ENCODE measurements at places on chromosomes 11 and 22.

GRCh38 chr11:101860696-101861427 lies 53.9 kb upstream of the CEP126 start:
- no peak for DNase-seq

DNA sequence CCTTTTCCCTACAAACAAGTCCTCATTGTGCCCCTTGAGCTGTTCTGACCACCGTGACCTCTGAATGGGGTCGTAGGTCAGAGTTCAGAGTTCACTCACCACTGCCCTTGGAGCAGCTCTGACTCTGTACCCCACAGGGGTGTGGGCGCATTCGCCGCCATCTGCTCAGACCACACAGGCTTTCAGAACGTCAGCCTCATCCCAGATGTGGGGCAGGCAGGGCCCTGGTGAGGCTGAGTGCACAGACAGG lies 14.8 kb upstream of the MUC5B start:
- peak; percentile 20 for DNase-seq

DNA sequence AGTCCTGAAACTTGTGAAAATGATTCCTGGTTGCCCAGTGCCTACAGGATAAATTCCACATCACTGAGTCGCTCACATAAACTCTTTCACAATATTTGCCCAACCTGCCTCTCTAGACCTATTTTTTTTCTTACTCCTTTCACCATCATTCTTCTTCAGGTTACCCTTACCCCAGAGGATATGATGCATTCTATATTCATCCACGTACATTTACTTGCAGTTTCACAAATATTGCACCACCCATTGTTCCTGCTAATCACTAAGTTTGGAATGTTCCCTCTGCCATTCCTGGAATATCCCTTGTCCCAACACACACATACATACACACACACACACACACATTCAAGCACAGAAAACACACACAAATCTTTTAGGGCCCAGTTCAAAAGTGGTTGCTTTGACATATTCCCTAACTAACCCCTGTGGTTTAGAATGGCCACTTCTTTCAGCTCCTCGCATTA lies 379.5 kb downstream of the ETS1 start:
- no peak for DNase-seq

DNA sequence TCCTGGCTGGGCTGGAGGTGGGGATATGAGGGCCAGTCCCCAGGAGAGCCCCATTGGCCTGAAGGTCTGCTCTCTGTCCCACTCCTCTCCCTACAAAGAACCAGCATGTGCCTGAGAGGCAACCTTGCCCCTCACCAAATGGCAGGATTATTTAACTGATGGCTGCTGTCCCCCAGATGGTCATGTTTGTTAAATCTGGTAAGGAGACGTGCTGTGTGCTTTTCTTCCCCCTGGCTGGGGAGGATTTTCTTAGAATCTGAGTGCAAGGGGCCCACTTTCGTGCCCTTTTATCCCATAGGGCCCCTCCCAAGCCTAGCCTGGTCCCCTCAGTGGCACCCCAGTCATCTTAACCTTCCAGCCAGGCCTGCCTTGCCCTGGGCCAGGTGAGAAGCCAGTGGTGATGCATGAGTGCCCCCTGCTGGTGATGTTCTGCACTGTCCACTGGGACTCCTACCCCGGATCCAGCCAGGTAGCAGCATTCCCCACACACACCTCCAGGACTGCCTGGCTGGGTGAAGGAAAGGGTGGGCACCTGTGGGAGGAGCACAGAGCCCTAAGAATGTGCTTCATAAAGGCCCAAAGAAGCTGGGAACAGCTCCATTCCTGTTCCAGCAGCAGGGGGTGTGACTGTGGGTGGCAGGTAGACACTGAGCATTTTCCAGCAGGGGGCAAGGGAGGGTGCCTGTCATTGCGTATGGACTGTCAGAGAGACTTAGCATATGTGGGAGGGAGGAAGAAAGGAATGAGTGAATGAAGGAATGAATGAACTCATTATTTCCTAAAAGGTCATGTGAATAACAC lies 28.9 kb downstream of the MFNG start:
- peak; percentile 87 for DNase-seq

DNA sequence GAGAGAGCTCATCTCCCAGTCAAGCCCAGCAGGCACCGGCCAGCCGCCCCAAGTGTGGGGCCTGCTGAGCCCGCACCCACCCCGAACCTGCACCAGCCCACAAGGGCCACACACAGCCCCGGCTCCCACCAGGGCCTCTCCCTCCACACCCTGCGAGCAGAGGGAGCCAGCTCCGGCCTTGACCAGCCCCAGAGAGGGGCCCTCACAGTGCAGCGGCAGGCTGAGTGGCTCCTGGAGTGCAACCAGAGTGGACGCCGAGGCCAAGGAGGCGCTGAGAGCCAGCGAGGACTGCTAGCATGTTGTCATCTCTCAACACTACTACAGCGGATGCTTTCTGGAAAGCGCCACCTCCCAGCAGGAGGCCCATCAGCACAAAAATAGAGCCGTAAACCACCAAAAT lies 10.9 kb downstream of the DEFB108B start:
- DNase-seq: no peak

- no peak for DNase-seq
These were observed 58.3 kb downstream of the CERK start for GRCh38 chr22:46679706-46680269.

GRCh38 chr11:1655168-1656060 lies 25.8 kb downstream of the KRTAP5-5 start:
- peak; percentile 22 for DNase-seq

- DNase-seq: no peak
These were observed 283.1 kb upstream of the CTSC start for GRCh38 chr11:88620568-88621130.

DNA sequence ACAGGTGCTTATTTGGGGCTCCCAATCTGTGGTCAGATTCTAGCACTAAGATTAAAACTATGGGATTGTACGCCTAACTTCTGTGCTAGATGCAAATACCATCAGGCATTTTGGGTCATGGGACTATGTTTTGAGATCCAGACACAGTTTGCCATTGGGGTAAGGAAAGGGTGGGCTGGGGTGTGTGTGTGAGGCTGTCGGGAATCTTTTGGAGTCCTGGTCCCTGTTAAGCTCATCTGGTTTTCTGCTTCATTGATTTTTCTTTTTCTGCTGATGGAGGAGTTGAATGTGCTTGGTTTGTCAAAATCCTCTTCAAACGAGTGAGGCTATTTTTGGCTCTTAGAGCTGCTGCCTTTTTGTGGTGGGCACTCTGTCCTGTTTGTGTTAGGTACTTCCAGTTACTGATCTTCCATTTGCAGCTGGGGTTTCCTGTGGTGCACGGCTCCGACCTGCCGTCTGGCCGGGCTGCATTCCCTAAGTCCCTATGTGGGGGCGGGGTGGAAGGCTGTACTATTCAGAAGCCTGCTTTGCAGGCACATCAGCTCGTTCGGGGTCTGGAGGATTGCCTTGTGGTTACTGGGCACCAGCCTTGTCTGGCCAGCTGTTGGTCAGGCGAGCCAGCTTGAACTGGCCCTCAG lies 2.9 kb downstream of the BCR start:
- DNase-seq: no peak

DNA sequence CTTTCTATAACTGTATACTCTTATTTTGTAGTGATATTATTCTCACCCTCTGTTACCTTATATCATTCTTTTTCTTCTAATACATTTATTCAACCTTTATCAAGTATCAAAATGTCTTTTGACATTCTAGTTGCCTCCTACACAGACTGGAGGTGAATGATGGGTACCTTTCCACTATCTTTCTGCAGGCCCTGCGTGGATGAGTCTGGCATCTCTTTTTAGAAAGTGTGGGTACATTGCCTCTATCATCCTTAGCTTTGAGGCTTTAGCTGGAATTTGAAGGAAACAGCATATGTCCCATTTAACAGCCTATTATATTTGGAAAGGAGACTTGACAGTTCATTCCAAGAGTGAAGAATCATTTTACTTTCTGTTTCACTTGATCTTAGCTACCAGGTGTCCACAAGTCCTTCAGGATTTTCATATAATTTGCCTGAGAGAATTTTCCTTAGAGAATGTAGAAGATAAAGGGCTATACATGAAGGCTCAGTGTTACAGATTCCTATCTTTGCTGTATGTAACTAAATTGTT lies 192.0 kb downstream of the CWF19L2 start:
- no peak for DNase-seq

DNA sequence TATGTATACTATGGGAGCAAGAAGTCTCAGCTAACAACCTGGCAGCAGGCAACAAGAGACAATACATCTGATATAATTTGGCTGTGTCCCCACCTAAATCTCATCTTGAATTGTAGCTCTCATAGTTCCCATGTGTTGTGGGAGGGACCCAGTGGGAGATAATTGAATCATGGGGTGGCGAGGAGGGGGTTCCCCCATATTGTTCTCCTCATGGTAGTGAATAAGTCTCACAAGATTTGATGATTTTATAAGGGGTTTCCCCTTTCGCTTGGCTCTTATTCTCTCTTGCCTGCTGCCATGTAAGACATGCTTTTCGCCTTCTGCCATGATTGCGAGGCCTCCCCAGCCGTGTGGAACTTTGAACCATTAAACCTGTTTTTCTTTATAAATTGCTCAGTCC lies 6.2 kb downstream of the DNAJC24 start:
- DNase-seq: no peak

DNA sequence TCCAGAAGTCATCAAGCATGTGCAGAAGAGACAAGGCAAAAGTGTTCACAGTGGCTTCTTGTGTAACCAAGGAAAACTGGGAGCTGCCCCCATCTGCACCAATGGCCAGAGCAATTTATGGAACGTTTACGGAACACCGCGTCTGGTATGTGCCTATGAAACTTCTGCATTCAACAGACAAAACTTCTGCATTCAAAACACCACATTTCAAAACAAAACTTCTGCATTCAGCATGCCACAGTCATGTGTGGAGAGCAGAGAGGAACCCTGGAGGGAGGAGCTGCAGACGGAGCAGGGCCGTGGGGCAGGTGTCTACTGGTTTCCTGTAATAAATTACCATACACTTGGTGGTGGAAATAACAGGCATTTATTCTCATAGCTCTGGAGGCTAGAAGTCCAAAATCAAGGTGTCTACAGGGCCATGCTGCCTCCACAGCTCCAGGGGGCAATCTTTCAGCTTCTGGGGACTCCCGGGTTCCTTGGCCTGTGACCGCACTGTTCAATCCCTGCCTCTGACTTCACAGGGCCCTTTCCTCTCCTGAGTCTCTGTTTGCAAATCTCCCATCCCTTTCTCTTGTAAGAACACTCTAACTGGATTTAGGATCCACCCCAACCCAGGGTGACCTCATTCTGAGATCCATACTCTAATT lies 32.2 kb downstream of the RPL3 start:
- DNase-seq: no peak

DNA sequence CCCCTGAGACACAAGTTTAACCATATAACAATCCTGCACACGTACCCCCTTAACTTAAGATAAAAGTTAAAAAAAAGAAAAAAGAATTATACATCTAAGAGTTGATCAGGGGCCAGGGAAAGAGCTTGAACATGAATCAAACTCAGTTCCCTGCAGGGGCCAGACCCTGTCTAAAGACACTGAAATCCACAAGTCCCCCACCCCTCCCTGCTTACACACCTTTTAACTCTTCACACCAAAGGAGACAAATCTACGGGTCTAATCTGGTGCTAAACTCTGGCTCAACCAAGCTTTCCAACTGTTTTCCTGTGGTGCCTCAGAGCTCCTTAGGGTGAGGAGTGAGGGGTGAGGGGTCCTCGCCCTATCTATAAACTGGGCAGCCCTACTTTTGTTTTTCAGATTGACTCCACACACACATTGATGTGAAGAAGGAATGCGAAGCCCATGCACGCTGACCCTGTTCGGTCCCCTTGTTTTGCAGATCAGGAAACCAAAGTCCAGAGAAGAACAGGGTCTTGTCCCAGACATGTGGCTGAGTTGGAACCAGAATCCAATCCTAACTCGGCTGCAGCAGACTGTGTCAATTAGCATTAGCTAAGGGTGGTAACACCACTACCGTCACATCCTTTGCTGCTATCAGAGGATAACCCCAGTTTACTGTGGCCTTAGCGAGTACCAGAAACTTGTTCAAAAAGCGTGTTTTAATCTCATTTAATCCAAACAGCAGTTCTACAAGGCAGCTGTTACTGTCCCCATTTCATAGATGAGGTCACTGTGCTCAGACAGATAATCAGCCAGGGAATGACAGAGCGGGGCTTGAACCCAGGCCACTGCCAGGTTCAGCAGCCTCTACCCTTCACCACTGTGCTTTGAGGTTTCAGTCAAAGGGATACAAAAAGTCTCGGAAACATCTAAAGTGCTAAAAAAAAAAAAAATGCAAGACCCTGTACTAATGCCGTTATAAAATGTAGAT lies 145.2 kb upstream of the SYT13 start:
- no peak for DNase-seq

DNA sequence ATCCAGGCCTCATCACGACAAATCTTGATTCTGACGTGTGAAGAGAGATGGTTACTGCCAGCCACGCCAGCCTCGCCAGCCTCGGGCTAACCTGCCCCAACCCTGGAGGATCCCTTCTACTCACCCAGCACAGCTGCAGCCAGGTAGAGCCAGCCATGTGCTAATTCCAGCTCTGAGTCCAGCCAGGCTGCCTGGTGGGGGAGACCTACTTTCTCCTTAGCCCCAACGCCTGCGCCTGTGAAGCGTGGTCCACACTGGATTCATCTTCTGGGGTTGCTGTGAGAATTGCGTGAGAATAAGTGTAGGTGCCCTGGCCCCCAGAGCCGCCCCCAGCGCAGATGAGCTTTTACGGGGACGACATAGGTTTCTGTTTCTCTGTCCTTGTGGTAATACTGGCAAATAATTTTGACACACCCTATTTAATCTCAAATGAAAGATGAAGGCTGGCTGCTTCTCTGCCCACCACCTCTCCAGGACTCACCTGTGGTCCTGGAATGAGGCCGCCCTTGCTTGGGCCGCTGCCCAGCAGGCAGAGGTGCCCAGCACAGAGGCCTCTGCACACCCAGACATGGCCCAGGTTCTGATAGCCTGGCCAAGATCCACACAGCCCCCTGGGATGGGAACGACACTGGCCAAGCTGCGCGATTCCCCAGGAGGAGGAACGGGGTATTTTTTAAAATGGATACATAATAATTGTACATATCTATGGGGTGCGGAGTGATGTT lies 528.4 kb downstream of the TBC1D22A start:
- DNase-seq: no peak

GRCh38 chr11:1235901-1236315 lies 13.0 kb downstream of the MUC5B start:
- DNase-seq: no peak

- peak; percentile 21 for DNase-seq
These were observed 6.3 kb downstream of the IGF2 start for GRCh38 chr11:2132874-2133240.

DNA sequence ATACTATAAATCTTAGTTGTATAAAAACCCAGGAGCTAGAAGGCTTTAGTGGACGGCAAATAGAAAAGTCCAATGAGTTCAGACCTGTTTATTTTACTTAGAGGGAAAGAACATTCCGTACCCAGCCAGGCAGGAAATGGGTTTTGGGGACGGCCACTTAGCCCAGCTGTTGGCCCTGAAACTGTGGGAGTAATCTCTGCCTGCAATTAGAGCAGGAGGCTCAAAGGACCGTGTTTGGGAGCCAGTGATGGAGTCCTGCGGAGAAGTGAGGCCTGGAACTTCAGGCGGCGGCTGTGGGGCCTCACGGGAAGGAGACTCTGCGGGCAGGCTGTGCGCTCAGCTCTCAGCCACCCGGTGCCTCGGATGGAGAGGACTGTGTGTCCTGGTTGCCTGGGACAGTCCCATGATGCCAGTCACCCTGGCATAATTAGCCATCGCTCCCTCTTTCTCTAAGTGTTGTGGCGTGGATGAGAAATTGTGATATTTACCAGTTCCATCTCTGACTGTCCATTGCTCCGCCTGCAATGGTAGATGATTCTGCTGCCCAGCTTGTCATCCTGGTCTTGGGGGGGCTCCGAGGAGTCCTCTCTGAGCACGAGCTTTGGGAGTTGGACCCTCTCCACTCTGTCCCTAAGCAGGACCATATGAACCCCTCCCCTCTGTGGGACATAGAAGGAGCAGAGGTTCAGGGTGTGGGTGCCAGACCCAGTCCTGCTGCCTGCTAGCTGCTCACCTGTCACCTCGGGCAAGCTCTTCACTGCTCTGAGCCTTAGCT lies 530.3 kb downstream of the TBC1D22A start:
- no peak for DNase-seq
